ENCODE measurements at places on chromosomes 16 and 17.

DNA sequence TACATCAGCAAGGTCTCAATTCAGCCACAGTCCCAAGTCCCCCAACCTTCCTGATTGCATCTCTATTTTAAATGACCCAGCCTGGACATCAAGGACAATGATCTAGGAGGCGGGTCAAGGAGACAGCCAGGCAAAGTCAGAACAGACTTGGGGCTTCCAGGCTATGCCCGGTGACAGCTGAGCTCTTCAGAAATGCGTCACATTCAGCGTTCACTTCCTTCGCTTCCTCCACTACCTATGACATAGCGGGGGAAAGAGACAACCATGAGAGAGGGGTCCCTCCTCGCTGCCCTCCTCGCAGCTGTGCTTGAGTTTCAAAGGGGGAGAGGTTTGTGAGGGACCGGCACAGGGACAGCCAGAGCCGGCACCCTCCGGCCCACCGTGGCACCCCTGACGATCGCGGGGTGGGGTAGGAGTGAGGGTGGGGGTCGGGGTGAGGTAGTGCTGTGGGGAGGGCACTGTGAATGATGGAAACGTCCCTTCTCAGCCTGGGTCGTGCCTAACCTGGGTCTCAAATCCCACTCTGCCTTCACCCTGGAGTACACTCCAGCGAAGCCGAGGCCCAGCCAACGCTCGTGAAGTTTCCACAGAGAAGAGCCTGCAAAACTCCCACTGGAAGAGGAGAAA lies 12.3 kb upstream of the LGALS3BP start:
- DNase-seq, result peak; percentile 8

GRCh38 chr17:40062329-40063186 lies at the start of gene THRA:
Gene THRA (plus strand): TSS chr17:40062965. CDS start chr17:40074489, 11,524 bp downstream.
- DNase-seq, result peak; percentile 71

GRCh38 chr17:7113273-7114071 lies 1.1 kb downstream of the ASGR2 start:
- DNase-seq, result no peak

DNA sequence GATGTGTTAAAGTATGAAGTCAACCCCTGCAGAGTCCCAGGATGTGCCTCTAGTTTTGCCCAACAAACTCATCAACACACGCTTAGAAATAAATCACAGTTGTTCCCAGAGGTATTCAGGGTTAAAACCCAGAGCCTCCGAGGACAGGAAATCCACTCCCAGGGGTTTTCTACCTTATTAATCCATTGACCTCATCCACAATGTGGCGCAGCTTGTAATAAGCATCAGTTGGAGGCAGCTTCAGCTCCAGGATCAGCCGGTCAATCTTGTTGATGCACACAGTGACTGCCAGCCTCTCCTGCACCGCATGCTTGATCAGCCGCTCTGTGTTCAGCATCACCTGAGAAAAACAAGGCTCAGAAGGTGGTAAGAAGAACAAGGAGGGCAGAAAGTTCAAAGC lies 23.5 kb downstream of the EFTUD2 start:
- no peak for DNase-seq

GRCh38 chr16:9091867-9092281 lies 430 bp downstream of the HAPSTR1 start:
- no peak for DNase-seq

GRCh38 chr17:81713004-81713555 lies 996 bp downstream of the SLC25A10 start:
- no peak for DNase-seq

- DNase-seq, result no peak
These were observed 744 bp upstream of the NF1 start for GRCh38 chr17:31093866-31094599.

- no peak for DNase-seq
These were observed 258.4 kb upstream of the CACNG5 start for GRCh38 chr17:66576473-66576872.

DNA sequence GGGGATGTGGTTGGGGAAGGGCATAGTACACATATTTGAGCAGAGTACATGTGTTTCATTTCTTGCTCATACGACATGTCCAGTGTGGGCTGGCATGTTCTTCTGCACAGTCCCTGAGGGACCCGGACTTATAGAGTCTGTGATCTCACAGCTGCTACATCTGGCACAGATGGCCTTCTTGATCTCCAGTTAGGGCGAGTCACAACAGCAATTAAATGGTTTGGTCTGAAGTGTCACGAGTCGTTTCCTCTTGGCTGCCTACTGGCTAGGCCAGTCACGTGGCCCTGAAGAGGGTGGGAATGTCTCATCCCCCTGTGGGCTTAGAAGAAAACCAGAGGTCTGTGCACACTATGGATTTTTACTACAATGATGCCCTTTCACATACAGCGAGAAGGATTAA lies 443.6 kb downstream of the WWOX start:
- no peak for DNase-seq

- no peak for DNase-seq
These were observed 8.4 kb downstream of the SLC16A5 start for GRCh38 chr17:75096082-75096625.

- DNase-seq, result peak; percentile 57
These were observed 10.0 kb downstream of the FAM117A start for GRCh38 chr17:49753959-49754391.

GRCh38 chr16:69812688-69813014 lies 50.5 kb downstream of the WWP2 start:
- no peak for DNase-seq

- no peak for DNase-seq
These were observed 203.2 kb downstream of the RGS9 start for GRCh38 chr17:65340401-65340800.

DNA sequence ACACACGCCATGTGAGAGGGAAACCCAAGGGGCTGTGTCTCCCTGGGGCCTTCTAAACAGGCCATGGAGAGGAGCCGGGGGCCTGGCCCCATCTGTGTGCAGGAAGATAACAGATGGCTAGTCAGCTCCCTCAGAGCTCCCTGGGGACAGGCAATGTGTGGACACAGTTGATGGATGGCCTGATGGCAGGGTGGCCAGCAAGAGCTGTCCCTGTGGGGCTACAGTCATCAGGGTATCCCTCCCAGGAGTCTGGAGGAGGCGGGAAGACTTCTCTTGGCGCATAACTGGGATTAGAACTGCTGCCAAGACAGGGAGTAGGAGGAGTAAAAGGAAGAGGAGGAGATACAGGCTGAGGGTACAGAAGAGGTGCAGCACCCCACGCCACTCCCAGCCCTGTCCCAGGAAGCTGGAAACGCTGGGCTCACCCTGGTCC lies 17.3 kb downstream of the MYO18A start:
- no peak for DNase-seq

DNA sequence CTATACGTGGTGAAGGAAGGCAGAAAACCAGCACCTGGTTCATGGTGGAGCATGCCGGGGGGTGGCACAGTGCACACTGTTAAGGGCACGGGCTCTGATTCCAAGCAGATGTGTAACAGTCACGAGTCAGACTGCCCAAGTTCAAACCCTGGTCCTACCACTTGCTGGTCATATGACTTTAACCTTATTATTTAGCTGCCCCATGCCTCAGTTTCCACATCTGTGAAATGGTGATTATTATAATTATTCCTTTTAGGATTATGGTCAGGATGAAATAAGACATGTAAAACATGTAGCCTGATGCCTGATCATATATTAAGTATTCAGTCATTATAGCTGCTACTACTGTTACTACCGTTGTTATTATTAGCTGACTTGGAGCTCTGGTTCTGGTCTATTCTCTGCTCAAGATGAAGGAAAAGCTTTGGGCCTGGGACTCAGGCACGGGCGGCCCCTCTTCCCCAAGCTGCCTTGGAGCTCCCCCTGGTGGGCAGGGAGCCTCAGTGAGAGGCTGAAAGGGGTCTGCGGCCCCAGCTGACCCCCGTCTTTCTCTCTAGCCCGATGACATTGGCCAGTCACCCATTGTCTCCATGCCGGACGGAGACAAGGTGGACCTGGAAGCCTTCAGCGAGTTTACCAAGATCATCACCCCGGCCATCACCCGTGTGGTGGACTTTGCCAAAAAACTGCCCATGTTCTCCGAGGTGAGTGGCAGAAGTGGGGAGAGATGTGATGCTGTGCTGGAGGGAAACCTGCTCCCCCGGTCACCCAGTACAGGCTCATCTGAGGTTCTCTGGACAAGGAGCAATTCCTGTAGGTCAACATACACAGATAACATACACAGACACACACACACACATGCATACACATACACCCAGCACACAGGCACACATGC lies 14.0 kb downstream of the NR1D1 start:
- peak; percentile 57 for DNase-seq

DNA sequence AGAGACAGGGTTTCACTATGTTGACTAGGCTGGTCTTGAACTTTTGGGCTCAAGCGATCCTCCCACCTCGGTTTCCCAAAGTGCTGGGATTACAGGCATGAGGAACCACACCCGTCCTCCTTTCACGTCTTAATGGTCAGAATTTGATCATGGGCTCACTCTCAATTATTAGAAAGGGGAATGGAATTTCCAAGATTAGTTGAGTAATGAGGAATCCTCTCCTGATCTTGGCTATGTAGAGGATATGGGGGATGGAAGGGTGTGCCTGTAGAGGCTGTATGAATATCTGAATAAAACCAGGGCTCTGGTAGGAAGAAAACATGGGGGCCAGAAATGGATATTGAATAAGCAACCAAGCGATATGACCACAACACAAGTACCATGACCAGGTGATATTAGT lies 25.9 kb upstream of the SMURF2 start:
- DNase-seq, result no peak

GRCh38 chr16:74633686-74634085 lies 26.8 kb upstream of the GLG1 start:
- DNase-seq, result no peak

DNA sequence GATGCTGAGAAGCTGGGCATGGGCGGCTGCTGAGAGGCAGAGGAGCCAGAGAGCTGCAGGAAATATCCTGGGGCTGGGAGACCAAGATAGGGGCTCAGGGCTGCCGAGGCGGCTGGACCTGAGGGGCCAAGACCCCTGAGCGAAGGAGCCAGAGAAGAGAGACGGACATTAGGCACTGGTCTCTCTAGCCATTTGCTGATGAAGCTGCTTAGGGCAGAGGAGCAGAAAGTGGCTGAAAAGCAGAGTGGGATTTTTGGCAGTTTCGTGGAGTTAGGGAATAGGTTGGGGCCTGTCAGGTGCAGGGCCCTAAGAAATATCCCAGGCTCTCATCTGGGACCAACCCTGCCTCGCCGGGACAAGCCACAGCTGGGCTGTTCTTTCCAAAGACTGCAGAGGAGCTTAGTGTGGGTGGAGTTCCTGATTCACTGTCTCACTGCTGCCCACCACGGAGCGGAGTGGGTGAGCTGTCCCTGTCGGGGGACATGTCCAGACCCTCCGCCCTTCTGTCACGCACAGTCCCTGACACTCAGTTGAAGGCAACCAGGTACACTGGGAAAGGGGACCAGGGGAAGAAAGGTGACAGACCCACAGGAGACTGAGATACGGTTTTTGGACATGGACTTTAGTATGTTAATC lies 11.3 kb upstream of the DNASE1 start:
- DNase-seq, result no peak

DNA sequence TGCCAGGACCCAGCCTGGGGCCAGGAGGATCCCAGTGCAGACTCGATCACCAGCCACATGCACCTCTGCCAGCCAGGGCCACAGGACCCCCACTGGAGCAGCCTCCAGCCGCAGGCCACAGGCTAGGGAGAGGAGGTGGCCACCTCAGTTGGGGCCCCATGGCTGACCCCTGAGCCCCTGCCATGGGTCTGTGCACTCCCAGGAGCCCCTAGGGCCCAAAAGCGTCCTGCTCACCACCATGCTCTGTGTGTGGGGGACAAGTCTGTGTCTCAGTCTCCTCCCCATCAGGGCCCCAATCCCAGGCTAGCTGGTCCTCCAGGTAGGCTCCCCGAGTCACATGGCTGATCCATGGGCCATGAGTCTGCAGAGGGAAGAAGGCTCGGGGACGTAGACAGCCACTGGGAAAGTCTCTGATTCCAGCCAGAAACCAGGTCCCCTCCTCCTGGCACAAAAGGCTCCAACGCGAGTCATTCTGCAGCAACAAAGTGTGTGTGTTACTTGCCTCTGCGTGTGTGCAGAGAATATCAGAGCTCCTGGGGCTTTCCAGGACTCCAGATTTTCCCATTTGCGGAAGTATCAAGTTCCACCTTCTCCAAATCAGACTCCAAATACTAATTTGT lies 6.1 kb upstream of the PRSS8 start:
- peak; percentile 54 for DNase-seq

GRCh38 chr17:64107500-64108236 lies 22.3 kb downstream of the ERN1 start:
- DNase-seq, result no peak

GRCh38 chr17:56395787-56396186 lies 197.7 kb upstream of the NOG start:
- no peak for DNase-seq

DNA sequence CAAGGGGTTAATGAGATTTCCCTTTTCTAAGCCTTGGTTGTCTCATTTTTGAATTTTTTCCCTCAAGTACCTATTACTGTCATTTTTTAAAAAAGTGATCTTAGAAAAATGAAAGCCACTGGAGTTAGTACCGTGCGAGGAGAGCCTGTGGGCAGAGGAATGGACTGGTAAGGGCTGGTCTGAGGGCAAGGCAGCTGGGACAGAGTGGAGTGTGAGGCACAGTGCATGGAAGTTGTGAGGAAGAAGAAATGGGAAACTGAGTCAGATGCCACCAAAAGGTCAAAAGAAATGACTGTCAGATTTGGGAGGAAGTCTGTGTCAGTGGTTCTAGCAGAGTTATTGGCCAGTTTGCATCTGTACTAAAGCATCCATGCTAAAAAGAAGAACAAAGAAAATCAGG lies 8.2 kb downstream of the RASD1 start:
- no peak for DNase-seq

GRCh38 chr16:69384974-69385373 lies 833 bp downstream of the TERF2 start:
- DNase-seq, result no peak

DNA sequence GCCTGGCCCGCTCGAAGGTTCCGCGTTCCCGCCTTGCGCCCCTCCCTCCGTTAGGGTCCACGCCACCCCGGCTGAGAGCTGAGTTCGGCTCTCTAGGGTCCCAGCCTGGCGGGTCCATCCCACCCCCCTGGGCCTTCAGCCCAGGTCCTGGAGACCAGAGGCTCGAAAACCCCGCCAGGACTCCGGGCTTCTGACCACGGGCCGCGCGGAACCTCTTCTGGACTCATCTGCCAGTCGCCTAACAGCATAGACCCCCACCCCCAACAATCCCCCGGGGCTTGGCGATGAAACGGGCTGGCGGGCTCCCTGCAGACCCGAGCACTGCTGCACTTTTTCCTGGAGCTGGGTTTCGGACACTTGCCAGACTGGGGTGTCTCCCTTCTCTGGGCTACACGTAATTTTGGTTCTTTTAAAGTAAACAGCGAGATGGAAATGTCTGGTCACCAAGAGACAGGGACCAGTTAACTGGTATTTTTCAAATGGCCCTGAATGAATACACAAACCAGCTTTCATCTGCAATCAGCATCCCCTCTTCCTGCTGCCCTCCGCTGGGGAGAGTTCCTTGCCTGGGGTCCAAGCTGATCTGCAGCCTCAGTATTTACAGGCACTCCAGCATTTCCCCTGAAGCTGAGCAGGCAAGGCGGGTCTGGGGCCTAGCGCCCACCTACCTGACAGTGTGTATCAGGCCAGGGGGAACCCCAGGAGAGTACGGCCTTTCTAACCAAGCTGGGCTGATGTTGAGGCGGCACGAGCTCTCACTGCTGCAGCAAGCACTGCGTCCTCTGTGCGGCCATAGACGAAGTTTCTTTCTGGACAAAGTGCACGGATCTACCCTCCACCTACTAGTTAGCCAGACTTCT lies 639 bp upstream of the TRIM65 start:
- peak; percentile 56 for DNase-seq
